GOT3 (cell line): ENCODE measurements at places on chromosomes 2 and 18.

DNA sequence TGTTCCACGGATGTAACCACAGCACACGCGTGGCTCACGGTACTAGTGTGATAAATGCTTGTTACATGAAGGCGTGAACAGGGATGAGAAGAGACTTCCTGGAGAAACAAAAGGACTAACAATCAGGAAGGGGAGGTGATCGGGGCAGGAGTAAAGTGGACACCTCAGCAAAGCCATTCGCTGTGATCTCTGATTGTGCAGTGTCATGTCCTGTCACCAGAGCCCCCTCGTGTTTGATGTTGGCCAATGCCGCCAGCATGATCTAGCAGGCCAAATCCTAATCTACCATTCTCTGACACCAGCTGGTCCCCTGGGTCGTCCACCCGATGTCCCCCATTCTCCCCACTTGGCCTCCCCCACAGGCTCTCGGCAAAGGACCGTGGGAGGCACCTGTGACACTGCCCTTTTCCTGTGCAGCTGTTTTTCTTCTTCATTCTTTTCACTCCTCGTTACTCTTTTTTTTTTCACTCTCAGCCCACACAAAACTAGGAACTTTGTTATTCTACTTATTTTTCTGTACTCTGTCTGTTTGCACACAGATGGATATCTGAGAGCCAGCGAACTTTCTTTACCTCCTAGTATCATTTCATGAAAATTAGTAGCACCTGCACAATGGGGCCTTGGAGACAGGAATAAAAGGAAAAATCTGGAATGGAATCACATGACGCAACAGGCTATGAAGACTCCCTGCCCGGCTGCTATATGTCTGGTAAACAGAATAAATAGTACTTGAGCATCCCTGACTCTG is 146.8 kb downstream of the TGIF1 start:
- no peak for DNase-seq

DNA sequence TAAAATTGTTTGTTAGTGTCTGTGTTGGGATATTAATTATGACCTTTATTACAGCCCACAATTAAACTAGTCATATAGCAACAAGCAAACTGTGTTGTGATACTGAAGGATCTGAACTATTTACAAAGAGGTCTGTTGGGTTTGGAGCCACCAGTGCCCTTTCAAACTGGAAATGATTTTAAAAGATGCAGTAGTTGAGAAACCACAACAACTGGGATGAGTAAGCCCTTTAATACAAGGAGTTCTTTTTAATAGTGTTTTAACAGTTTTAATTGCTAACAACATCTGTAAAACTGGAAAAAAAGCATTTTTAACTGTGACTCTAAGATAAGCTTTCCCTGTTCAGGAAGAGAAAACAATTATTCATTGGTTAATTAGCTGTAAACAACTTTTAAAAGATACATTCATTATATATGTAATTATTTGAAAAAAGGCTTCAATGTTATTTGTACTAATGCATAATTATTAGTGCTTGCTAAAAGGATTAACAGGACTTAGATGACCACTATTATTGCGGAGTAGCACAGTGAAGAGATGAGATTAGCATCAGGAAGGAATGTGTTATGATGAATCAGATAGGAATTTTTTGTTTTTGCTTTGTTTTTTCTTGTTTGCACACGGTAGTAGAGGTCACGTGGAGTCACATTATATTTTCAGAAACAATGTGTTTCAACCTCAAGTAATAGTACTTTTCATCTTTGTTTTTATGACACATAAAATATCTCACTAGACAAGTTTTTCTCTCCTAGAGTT is 392.7 kb upstream of the FANCL start:
- no peak for DNase-seq

GRCh38 chr2:240407090-240407489 is 28.4 kb upstream of the GPC1 start:
- no peak for DNase-seq

GRCh38 chr2:138298120-138298814 is 203.3 kb upstream of the SPOPL start:
- DNase-seq, result no peak

- DNase-seq, result no peak
Measured at GRCh38 chr2:27379836-27380625, 503 bp downstream of the ZNF513 start.

DNA sequence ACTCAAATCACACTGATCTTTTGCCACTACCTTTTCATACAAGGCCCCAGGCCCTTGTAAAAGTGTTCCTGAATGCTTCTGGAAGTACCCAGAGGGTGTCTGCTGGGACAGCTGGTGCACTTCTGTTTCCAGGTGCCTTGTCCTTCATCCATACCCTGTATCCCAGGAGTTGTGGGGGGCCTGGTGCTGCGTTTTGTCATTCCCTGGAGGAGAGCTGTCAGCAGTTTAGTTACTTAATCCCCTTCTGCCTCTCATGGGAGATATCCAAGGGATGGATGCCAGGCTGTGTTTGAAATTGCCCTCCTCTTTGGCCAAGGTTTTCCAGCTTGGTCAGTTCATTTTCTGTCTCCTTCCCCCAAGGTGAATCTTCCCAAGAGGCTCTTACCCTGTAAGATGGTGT is 158.3 kb downstream of the WDSUB1 start:
- no peak for DNase-seq

- no peak for DNase-seq
Measured at GRCh38 chr2:56688661-56689060, 504.9 kb downstream of the CCDC85A start.

GRCh38 chr2:240600451-240600961 is 14.0 kb downstream of the CAPN10 start:
- DNase-seq, result no peak
